Activated CD4-positive, alpha-beta T cell treated with anti-CD3 and anti-CD28 coated beads, Interleukin-2, amount 50 U/mL, for 1 hour (primary cell): ENCODE measurements at places on chromosomes 7 and 10.

GRCh38 chr7:127769696-127770400 lies 117.9 kb downstream of the SND1 start:
- no peak for DNase-seq

- no peak for DNase-seq
Observed at GRCh38 chr7:28479507-28479947, 67.2 kb downstream of the CREB5 start.

- DNase-seq, result no peak
Observed at GRCh38 chr10:11192304-11193000, 174.8 kb downstream of the CELF2 start.

- no peak for DNase-seq
Observed at GRCh38 chr10:68171539-68172080, 60.3 kb downstream of the ATOH7 start.

GRCh38 chr10:18321371-18321770 lies 181.1 kb downstream of the CACNB2 start:
- DNase-seq, result no peak

DNA sequence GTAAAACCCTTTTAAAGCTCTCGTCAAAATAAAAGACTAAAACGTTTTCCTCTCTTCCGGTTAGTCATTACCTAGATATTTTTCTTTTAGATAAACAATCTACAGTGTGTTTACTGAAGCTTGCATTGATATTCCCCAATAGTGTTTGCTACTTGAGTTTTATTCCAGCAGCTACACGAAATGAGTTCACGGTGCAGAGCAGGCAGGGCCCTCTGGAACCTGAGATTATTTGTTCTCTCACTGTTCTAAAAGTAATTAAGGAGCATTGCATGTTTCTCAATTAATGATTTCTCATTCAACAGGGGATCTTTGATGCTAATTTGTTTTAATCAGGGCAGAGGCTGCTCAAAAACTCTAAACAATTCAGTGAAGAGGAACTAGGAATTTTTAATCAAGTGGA lies 319.7 kb downstream of the GFRA1 start:
- DNase-seq, result no peak

GRCh38 chr10:129613377-129613980 lies 146.4 kb downstream of the MGMT start:
- DNase-seq, result no peak

DNA sequence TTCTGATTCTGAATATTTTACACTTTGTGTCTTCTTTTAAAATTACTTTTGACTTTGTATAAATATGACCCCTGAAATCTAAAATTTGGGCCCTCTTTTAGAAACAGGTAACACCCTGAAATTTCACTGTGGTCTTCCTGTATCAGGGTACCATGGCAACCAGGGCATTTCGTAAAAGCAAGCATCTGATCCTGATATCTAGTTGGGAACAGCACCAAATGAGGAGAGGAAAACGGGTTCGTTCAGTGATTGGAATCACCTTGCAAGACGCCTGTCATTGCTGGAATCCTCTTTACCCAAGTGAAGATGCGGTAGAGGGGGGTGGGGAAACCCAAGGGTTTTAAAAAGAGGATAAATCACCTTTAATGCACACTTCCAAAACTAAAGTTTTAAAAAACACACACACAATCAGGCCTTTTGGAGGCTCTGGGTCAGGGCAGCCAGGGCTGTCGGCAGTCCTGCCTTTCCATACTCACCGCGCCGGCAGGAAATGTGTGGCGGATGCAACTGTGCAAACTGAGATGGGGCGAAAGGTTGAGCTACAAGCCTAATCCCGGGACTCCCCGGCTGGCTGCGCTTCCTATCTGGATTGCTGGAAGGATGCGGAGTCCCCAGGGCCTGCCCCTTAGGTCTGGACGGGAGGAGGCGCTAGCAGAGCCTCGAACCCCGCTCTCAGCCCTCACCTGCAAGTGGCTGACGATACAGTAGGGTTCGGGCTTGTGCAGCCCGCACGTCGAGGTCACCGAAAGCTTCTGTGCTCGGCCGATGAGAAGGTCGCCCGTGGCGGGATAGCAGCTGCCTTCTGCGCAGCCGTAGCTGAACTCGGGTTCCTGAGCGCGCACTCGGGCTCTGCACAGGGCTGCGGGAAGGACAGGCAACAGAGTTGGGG lies 1.8 kb downstream of the LAMB1 start:
- no peak for DNase-seq

DNA sequence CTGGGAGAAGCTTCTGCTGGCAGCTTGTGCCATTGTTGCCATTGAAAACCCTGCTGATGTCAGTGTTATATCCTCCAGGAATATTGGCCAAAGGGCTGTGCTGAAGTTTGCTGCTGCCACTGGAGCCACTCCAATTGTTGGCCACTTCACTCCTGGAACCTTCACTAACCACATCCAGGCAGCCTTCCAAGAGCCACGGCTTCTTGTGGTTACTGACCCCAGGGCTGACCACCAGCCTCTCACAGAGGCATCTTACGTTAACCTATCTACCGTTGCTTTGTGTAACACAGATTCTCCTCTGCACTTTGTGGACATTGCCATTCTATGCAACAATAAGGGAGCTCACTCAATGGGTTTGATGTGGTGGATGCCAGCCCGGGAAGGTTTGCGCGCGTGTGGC lies 220.7 kb downstream of the ADK start:
- DNase-seq, result no peak

- no peak for DNase-seq
Observed at GRCh38 chr10:79180414-79181221, 111.9 kb downstream of the ZMIZ1 start.

- no peak for DNase-seq
Observed at GRCh38 chr7:55527307-55527706, 45.0 kb downstream of the VOPP1 start.

DNA sequence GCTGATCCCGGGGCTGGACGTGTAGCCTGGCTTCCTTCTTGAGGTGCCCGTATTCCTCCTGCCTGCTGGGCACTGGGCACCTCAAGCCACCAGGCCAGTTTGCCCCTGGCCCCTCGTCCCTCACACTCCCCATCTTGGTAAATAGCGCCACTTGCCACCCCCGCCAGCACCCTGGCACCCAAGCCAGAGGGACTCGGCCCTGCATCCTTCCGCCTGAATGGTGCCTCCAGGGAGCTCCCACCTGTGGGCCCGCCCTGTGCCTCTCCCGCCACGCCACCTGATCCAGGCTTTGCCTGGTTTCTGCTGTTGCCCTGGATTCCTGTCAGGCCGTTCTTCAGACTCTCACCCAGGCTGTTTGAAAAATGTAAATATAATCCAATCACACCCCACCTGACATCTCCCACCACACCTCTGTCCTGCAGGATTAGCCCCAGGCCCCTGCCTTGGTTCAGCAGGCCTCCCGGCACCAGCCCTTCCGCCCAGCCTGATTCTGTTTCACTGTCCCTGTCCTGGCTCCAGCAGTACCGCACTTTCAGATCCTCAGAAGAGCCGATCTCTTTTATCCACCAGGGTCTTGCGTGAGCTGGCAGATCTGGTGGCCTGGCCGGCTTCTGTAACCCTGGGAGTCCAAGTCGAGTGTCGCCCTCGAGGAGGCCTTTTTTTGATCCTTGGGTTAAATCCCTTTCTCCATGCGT lies 33.8 kb downstream of the WIPI2 start:
- no peak for DNase-seq

DNA sequence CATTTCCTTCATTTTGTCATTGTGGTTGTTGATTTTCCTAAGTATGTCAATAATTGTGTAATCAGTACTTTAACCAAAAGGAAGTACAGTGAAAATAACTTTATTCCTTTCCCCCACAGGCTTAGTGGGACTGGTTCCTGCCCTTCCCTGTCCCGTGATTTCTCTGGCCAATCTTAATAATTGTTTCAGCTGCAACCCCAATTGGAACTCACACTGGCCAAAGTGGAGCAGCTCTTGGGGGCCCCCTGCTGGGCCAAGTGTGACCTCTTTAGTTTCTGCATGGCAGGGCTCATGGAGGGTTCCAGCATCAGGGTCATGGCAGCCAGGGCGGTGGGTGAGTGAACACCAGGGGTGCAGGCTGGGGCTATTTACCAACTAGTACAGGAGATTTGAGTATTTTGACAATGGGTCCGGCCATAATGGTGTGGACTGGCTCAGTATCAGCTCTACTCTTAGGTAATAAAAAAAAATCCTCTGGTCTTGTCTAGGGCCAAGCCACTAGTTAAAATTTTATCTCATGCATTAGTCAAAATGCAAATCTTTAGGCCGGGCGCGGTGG lies 31.7 kb downstream of the CYCS start:
- DNase-seq, result peak; percentile 75

GRCh38 chr7:35593899-35594298 lies 101.0 kb downstream of the HERPUD2 start:
- no peak for DNase-seq

DNA sequence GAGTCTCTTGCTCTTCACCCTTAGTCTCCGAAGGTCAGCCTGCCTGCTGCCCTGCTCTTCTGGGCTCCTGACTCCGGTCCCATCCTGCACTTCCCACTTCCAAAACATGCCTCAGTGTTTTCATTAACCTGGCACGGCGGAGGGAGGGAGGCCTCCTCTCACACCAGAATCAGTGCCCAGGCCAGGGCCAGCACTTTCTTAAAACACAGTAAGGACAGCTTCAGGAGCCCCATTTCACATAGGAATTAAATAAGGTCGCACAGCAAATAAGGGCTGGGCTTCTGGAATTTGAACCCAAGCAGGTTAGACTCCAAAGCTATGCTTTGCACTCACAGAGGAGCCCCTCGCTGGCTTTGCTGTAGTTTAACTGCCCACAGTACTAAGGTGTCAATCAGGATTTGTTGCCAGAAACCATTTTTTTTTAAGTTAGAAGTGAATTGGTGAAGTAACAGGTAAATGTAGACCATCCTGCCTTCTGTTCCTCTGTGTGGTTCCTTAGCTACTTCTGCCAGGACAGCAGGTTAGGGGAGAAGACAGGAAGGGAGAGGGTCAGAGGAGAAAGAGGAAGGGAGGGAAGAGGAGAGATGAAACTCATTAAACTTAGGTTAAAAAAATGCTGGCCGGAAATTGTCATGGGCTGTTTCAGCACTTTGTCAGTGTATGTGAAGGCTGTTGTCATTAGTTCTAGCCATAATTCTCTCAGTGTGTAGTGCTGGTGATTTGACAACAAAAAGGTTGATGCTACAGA lies 1.1 kb downstream of the RASSF4 start:
- no peak for DNase-seq

DNA sequence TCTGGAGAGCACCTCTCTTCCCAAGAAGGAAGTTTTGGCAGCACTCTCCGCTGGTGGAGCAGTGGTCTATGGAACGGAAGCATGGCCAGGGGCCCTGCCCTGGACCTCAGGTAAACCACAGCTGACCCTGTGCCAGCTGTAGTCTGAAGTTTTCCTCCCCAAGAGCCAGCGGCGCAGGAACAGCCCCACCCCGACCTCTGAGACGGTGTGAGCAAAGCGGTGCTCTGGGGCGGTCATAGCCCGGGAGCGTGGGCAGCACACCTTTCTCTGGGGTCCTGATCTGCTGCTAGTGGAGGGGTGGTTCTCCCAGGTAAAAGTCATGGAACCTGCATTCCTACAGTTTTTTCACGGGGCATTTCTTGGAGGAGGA lies 52.6 kb downstream of the TSPAN15 start:
- DNase-seq, result no peak

- DNase-seq, result no peak
Observed at GRCh38 chr10:6269432-6269831, 66.7 kb downstream of the PFKFB3 start.

- no peak for DNase-seq
Observed at GRCh38 chr10:63346015-63346441, 119.7 kb downstream of the JMJD1C start.

DNA sequence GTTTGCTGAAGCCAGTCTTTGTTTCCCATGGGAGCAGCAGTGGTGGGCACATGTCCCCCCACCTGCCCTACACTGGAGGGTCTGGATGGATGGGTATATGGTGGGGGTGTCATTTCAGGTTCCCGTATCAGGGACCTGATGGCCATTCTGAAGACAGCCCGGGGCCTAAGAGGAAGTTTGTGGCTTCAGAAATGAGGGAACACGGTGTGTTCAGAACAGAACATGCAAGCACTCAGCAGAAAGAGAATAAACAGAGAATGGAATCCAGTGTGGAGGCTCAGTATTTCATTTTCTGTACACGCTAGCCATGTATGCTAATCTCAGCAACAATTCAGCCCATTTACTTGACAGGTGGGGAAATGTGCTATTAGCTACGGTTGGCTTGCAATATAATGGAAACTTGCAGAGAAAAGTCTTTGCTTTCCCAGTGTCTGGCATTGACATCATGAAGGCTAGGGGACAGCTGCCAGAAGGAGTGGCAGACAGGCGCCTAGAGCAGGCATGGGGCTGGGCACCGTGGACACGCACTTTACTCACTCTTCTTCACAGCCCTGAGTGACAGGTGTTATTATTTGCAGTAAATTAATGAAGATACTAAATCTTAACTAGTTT lies 98.6 kb downstream of the ELMO1 start:
- DNase-seq, result no peak

DNA sequence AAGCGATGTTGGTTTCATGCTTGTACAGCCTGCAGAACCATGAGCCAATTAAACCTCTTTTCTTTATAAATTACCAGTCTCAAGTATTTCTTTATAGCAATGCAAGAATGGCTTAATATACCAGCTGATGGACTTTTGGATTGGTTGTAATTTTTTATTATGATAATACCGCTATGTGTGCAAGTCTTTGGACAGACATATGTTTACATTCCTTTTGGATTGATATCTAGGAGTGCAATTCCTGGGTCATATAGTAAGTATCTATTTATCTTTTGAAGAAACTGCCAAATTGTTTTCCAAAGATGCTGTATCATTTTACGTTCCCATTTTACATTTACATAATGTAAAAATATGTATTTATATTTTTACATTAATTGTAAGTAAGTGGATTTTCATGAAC lies 81.2 kb upstream of the PIP4K2A start:
- DNase-seq, result no peak

- DNase-seq, result no peak
Observed at GRCh38 chr7:155219154-155219531, 78.5 kb upstream of the INSIG1 start.

GRCh38 chr10:72295330-72295910 lies 21.7 kb downstream of the DDIT4 start:
- DNase-seq, result no peak

DNA sequence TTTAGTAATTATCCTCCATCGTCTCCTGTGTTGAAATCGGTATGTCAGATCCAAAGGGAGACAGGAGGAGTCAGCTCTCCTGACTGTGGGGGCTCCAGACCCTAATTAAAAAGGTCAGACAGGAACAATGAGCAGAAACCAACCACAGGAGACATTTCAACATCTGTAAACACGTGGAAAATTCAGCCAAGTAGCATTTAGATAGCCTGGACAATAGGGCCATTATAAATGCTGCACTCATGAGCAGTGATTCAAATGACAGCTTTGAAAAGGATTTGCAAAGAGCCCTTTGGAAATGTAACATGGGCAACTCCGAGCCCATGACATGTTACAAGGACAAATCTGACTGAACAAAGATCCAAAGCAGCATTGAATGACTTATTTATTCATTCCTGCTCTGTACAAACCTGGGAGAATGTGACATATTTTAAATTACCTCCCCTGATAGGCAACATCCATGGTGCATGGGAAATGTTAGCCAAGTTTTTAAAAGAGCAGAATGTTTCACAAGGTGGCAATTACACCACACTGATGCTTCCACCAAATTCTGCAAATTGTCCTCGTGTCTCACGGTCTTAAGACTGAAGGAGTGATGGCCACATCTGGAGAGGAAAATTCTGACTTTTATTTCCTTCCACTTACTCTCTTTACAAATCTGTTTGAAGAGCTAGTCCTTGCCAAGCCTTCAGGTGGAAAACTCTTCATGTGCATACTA lies 113.3 kb upstream of the KMT2E start:
- DNase-seq, result no peak

- DNase-seq, result no peak
Observed at GRCh38 chr10:48205918-48206317, 68.6 kb downstream of the FRMPD2 start.
